Small intestine (tissue), 16 donors: ENCODE measurements at places on chromosomes 11 and 22. TPM values are rescaled to one million over a fixed set of nuclear protein-coding genes. Genes with fewer than 3 reads are reported as not detected.
A peak's percentile ranks its signal among the peaks of the same experiment; 100 is the strongest.

DNA sequence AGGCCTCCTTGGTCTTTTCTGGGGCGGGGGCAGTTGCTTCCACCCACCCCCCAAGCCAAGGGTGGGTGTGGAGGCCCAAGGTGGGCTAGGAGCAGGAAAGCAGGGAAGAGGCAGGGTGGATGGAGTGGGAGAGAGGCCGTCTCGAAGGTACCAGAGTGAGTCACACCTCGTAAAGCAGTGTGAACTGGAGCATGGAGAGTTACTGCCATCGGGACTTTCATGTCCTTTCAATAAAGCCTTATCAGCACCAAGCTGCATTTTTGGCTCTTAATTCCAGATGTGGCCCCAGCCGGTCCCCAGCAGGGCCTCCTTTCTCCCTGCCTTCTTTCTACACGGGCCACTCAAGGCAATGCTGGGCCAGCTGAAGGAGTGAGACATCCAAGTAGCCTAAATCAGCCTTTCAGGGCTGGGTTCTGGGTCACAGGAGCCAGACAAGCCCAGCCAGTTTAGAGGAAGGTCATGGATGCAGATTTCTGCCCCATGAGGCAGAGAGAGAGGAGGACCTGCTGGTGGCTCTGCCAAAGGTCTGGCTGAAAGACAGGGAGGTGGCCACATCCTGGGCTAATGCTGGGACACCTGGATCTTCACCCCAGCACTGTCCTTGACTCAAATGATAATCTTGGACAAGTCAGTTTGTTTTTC is 59.0 kb upstream of the CD82 start:
- no peak for DNase-seq
- no peaks in the 10 kb centered on the region for H3K27me3 ChIP-seq
- H3K4me3 ChIP-seq = no peak overlapping the region

DNA sequence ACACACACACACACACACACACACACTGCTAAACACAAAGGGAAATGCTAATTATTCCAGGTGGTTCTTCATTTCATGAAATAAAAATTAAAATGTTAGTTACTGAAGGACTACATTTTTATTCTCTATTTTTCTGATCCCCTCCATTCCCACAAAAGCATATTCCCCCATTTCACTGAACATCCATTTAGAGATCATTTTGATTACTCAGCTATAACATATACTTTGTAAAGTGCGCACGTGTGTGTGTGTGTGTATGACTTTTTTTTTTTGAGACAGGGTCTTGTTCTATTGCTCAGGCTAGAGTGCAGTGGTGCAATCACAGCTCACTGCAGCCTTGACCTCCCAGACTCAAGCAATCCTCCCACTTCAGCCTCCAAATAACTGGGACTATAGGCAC is 42.6 kb downstream of the SLC35F2 start:
- H3K27me3 ChIP-seq = no peaks in the 10 kb centered on the region
- no peak for DNase-seq
- H3K4me1 ChIP-seq = peaks cover 2% of the 10 kb centered on the region
- H3K27ac ChIP-seq = no peak overlapping the region
- no peak overlapping the region for H3K4me3 ChIP-seq
- H3K36me3 ChIP-seq = no peaks in the 10 kb centered on the region

Gene WNT11
- polyA plus RNA-seq = 7.3 TPM

Gene USP2
- polyA plus RNA-seq = 3.9 TPM

DNA sequence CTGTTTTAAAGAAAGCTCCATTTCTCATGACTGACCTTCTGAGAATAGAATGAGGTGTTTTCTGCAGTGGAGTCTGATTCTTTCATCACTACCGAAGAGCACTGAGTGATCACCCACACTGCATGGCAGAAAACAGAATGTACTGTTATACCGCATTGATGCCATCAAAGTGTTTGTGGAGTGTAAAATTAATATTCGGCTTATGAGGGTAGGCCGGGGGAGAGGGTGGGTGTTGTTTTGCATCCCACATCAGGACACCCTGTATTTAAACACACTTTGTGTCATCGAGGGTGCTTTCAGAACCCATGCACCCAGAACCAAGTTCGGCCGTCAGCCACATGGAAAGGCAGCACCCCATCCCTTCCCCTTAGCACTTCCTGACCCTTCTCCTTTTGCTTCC is 41.3 kb upstream of the ETS1 start:
- H3K27me3 ChIP-seq = no peaks in the 10 kb centered on the region
- no peak overlapping the region for H3K4me3 ChIP-seq
- DNase-seq = peak; percentile 28
- H3K36me3 ChIP-seq = no peaks in the 10 kb centered on the region

GRCh38 chr11:31779374-31779791 is 31.7 kb downstream of the PAX6 start:
- H3K36me3 ChIP-seq = no peaks in the 10 kb centered on the region
- H3K4me3 ChIP-seq = no peak overlapping the region
- no peak overlapping the region for H3K27ac ChIP-seq
- no peaks in the 10 kb centered on the region for H3K4me1 ChIP-seq
- no peak for DNase-seq
- H3K27me3 ChIP-seq = no peaks in the 10 kb centered on the region

DNA sequence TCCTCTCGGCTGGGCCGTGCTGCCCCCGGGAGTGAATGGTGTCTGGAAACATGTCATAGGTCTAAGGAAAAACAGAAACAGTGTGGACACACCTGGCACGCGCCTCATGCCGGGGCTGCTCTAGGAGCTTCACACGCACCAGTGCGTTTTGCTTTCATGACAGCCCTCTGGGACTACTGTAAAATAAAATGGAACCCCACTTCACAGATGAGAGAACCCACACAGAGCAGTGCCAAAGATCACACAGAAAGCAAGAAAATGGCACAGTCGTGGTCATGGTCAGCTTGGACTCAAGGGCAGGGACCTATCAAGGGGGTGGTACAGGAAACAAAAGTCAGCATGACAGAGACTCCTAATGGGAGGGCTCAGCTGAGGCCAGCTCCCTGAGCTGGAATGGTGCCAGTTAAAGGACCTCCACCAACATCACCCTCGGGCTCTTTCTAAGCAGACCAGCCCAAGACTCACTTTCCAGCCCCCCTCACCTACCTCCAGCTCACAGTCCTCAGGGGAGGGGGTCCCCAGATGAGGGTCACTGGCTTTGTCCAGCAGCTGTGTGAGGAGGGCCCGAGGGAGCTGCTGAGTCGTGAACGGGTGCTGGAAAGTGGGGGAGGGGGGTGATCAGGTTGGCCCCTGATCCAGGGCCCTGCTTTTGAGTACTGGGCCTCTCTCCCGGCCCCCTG is 3.3 kb downstream of the MAP4K2 start:
- H3K36me3 ChIP-seq = no peaks in the 10 kb centered on the region
- H3K4me1 ChIP-seq = peaks cover 21% of the 10 kb centered on the region
- H3K27me3 ChIP-seq = no peaks in the 10 kb centered on the region
- DNase-seq = no peak

DNA sequence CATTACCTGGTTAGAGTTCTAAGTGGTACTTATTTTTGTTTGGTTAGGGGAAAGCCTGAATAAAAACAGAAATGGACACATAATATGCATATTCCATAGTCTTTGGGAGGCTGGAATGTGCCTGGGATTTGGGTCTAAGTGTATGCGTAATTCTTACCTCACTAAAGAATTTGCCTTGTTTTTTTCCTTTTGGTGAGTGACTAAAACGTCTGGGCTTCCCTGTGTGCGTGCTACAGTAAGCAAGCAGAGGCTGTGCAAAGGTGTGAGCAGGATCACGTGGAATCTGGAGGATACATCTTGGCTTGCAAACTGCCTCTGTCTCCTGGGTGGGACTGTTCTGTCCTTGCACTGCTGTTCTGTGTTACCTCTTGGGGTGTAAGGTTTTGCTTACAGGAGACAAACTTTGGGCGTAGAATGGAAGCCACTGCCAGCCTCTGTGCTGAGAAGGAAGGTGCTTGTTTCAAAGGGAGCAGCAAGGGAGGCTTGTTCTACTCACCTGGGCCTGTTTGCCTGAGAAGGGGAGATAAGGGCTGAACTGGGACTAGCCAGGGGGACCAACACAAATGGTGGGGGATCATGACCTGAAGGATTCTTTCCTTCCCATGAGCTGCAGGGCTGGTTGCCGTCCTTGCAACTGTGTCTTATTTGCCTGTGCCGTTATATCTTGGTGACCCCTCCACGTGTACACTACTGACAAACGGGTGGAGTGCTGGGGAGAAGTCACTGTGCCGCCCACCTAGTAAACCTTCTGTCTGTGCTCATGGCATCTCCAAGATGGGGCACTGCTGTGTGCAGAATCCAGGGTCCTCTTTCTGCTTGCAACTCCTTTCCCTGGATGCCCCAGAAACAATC is 4.5 kb downstream of the NEAT1 start:
- peaks cover 21% of the 10 kb centered on the region for H3K4me1 ChIP-seq
- H3K27me3 ChIP-seq = no peaks in the 10 kb centered on the region
- H3K27ac ChIP-seq = peak overlapping the region; percentile 96

DNA sequence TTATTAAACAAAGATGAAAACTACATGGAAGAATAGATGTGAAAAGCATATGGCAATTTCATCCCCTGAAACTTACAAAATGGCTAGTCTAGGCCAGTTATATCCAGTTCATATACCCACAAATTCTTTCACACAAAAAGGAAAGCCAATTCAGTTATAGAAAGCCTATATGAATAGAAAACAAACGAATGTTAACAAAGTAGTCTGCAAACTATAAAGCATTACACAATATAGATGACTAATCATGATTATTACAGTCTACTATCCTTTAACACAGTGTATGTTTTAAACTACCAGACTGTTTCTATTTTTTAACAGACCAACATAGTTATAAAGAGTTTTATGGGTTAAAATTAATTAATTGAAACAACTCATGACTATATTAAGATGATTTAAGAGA is 12.1 kb downstream of the DCUN1D5 start:
- H3K36me3 ChIP-seq = peaks cover 10% of the 10 kb centered on the region
- no peaks in the 10 kb centered on the region for H3K4me1 ChIP-seq
- DNase-seq = no peak
- no peak overlapping the region for H3K4me3 ChIP-seq

Gene SSRP1
- polyA plus RNA-seq = 95.4 TPM

Gene OR5AR1
- polyA plus RNA-seq = not detected

Gene MGAT3
- polyA plus RNA-seq = 21.6 TPM

DNA sequence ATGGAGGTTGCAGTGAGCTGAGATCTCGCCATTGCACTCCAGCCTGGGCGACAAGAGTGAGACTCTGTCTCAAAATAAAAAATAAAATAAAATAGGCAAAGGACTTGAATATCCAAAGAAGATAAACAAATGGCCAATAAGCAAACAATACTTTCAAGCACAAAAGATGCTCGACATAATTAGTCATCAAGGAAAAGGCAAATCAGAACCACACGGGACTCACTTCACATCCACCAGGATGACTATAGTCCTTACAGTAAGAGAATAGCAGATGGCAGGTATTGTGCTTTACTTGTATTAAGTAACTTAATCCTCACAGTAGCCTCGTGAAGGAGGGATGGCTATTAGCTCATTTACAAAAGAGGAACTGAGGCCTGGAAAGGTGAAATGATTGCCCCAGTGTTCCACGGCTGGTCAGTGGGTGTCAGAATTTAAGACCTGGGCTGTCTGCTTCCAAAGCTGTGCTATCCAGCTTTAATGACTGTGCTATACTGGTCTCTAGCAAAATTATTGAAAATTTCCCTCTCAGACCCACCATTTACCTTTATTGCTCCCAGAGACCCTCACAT is 40.2 kb upstream of the RBFOX2 start:
- DNase-seq = no peak
- H3K27ac ChIP-seq = no peak overlapping the region
- no peaks in the 10 kb centered on the region for H3K27me3 ChIP-seq
- H3K4me1 ChIP-seq = no peaks in the 10 kb centered on the region
- no peaks in the 10 kb centered on the region for H3K36me3 ChIP-seq

Gene TMX2
- polyA plus RNA-seq = 63.0 TPM

Gene HPX
- 2.1 TPM for polyA plus RNA-seq

Gene MRGPRX3
- not detected for polyA plus RNA-seq

DNA sequence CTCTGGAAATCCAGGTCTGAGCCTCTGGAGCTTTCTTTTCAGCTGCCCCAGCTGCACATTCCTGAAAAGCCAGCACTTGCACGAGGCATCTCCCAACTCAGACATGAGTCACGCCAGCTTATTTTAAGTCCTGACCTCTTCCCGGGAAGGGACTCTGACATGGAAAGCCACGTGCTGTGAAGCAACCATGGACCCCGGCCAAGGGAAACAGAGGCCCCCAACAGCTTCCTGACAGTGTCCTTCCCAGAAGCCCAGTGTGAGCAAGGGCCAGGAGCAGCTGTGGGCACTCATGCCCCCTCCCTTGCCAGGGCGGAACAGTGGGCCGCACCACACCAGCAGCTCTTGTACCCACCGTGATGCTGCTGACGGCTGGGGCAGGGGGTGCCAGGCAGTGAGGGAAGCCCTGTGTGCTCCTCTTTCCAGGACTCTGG is 118.8 kb upstream of the CADM1 start:
- H3K27me3 ChIP-seq = peaks cover 4% of the 10 kb centered on the region
- H3K4me3 ChIP-seq = no peak overlapping the region
- no peaks in the 10 kb centered on the region for H3K4me1 ChIP-seq

Gene UFD1
- 46.0 TPM for polyA plus RNA-seq

Gene CDCA5
- polyA plus RNA-seq = 4.2 TPM

DNA sequence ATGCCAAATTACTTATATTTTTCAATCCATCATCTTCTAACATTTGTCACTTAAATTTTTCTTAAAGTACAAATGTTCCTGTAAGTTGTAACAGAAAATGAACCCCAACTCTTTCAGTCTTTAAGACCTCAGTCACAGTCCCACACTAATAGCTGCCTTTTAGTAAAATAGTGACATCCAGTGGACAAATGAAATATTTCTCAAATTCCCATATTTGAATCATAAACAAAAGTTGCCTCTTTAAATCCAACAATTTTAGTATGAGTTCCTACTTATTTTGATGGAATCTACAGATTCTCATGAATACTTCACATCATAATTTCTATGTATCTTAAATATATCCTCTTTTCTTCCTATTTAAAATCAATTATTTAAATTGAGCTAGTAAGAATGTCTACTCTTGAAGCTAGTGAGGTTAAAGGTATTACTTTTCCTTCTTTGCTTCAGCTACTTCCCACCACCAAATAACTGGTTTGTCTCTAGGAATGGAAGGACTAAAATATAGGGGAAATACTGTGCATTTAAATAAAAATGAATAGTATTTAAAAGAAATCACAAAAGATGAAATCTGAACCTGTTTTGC is 9.2 kb downstream of the LIN7C start:
- peak; percentile 13 for DNase-seq
- no peak overlapping the region for H3K27ac ChIP-seq
- H3K27me3 ChIP-seq = no peaks in the 10 kb centered on the region
- H3K4me1 ChIP-seq = no peaks in the 10 kb centered on the region
- no peak overlapping the region for H3K4me3 ChIP-seq

DNA sequence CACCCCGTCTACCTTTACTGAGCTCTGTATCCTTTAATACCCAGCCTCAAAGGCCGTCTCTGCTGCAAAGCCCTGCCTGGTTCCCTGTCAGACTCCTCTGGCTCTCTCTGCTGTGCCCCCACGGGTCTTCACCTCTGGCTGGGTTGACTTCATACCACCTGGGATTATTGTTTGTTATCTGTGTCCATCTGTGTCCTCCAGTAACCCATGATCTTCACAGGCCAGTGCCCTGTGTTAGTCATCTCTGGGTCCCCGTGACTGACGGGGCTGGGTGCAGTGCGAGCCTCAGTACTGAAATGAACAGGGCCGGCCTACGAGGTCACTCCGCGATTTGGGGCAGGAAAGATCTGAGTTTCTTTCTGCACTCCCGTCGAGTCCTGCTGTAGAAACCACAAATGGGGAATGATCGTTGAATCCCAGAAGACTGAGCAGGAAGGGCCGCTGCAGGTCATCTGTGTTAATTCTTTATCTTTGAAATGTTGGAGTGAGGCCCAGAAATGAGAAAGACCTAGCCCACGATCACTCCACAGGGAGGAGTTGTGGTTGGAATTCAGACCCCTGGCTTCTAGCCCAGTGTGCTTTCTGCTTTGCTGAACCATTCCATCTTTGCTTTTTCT is 12.3 kb upstream of the TUB start:
- H3K27ac ChIP-seq = peak overlapping the region; percentile 15
- peaks cover 11% of the 10 kb centered on the region for H3K27me3 ChIP-seq
- DNase-seq = peak; percentile 50
- peaks cover 3% of the 10 kb centered on the region for H3K4me1 ChIP-seq
